Hypothalamus (tissue), 51 donors: ENCODE measurements at places on chromosomes 1 and 21.
A peak's percentile ranks its signal among the peaks of the same experiment; 100 is the strongest.

DNA sequence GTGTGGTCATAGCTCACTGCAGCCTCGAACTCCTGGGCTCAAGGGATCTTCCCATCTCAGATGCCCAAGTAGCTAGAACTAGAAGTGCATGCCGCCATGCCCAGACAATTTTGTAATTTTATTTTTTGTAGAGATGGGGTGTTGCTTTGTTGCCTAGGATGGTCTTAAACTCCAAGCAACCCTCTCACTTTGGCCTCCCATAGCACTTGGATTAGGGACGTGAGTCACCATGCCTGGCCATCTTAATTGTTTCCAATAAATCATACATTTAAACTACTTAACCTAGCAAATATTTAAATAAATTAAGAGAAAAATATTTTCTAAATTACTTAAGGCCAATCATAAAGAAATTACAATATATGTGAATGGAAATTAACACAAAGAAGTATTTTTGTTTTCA is 35.1 kb upstream of the ADGRL4 start:
- no peak for DNase-seq

GRCh38 chr1:159960721-159961381 is 6.8 kb upstream of the SLAMF9 start:
- no peak for DNase-seq

DNA sequence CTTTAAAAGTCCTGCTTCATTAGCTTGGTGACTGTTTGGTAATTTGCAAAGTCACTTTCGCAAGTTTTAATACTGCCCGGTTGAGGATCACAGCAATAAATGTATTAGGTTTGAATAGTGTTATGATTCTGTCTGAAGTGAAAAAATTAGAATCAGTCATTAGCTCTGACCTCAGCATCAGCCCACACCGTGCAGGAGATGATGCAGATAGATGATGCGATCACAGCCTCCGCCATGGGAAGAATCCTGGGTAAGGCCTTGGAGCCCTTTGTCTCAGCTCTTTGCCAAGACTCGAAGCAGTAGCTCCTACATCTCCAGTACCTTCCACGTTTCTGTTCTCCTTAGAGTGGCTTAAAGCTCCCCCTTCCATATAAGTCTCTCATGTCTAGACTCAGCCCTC is 366.7 kb downstream of the CAMTA1 start:
- no peak for DNase-seq

- DNase-seq: no peak
These were observed 10.2 kb downstream of the SMPDL3B start for GRCh38 chr1:27945020-27945419.

DNA sequence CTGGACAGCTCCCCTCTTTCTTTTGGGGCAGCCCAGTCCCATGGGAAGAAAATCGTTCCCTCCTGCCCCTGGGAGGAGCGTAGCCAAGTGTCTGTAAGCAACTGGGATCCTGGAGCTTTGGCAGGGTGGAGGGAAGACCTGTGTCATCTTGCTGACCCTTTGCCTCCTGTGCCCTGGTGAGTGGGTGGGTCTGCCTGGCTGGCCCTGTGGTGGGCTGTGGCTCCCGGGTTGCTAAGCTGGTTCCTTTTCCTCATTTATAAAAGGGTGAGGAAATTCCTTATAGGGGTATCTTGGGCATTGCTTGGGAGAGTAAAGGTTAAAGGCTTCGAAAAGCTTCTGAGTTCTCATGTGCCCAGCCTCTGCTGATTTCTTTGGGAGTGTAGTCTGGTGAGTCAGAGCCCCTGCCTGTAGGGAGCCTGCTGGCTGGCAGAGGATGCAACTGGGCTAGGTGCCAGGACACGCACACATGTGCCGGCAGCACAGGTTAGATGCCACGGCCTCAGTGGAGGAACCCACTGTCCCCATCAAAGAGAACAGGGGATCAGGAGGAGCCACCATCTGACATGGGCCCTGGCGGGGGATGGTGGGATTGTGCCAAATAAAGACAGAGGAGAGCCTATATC is 85.2 kb downstream of the ARHGEF10L start:
- DNase-seq: no peak

DNA sequence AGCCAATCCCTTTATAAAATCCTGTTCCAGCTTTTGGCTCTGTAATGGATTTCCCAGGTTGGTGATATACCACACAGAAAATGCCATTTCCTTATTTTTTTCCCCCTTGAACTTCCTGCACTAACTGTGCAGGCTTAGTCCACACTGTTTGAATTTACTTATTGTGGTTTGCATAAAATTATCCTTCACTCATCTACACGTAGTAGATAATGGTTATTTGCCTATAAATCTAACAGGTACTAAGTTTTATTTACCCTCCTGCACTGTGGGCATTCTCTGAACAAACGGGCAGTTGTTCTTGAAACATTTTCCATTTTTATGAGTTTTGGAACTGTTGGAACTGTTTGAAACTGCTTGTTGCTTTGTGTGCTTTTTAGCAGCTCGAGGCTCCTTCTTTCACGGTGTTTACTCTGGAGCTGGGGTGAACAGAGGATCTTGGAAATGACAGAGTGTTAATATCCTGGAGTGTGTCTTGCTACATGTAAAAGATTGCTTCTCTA is 23.0 kb upstream of the KIFAP3 start:
- DNase-seq: no peak

- no peak for DNase-seq
These were observed 20.1 kb downstream of the KIAA0040 start for GRCh38 chr1:175172503-175172902.

GRCh38 chr1:164265232-164265631 is 293.8 kb upstream of the PBX1 start:
- DNase-seq: no peak

DNA sequence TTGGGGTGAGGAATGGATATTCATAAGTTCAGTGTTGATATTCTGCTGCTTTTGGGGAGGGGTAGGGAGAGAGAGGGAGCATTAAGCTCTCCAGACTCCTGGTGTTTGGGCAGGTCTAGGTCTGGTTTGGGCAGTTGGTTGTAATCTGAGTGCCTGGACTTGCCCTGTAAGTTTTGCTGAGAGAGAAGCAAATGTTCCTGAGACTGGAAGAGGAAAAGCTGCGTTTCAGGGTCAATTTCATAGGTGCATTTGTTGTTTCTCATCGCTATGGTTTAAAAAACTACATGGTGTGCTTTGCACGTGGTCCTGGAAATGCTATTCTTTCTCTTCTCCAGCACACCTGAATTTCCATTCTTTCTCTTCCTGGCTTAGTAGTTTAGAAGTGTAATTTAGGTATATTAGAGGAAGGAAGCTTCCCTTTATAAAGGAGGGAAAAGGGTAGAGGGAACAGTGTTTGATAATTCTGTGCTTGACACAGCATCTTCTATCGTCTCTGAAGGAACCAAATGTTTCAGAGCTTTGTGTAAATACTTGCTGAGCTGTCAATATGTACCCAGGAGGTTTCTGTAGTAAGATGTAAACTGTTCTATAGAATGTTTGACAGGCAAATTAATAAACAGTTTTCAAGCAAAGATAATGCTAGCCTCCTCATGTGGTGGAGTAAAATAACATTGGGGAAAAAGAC is 6.3 kb downstream of the ARID1A start:
- DNase-seq: no peak

DNA sequence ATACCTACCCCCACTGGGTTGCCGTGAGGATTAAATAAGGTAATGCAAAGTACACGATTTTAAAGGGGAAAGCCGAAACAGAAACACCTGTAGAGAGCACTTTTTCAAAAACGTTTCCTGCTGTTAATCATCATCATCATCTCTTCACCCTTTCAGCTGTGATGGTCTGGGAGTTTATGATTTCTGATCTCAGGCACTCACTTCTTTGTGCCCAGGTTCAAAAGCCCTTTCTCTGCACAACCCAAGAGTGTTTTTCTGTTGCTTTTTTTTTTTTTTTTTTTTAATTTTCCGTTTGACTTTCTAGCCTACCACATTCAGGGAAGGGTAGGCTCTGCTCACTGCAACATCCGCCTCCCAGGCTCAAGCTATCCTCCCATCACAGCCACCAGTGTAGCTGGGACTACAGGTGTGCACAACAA is 936 bp upstream of the UBXN11 start:
- no peak for DNase-seq

DNA sequence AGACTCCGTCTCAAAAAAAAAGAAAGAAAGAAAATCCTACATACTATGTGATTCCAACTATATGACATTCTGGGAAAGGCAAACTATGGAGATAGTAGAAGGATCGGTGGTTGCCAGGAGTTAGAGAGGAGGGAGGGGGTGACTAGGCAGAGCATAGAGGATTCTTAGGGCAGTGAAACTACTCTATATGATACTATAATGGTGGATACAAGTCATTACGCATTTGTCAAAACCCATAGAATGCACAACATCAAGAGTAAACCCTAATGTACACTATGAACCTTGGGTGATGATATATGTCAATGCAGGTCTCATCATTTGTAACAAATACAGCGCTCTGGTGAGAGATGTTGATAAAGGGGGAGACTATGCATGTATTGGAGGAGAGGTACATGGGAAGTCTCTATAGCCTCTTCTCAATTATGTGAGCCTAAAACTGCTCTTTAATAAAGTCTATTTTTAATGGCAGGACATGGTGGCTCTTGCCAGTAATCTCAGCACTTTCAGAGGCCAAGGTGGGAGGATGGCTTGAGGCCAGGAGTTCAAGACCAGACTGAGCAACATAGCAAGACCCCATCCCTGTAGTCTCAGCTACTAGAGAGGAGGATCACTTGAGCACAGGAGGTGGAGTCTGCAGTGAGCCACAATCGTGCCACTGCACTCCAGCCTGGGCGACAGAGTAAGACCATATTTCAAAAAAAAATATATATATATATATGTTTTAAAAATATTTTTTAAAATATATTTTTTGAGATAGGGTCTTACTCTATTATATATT is 17.0 kb downstream of the SLC2A5 start:
- no peak for DNase-seq

DNA sequence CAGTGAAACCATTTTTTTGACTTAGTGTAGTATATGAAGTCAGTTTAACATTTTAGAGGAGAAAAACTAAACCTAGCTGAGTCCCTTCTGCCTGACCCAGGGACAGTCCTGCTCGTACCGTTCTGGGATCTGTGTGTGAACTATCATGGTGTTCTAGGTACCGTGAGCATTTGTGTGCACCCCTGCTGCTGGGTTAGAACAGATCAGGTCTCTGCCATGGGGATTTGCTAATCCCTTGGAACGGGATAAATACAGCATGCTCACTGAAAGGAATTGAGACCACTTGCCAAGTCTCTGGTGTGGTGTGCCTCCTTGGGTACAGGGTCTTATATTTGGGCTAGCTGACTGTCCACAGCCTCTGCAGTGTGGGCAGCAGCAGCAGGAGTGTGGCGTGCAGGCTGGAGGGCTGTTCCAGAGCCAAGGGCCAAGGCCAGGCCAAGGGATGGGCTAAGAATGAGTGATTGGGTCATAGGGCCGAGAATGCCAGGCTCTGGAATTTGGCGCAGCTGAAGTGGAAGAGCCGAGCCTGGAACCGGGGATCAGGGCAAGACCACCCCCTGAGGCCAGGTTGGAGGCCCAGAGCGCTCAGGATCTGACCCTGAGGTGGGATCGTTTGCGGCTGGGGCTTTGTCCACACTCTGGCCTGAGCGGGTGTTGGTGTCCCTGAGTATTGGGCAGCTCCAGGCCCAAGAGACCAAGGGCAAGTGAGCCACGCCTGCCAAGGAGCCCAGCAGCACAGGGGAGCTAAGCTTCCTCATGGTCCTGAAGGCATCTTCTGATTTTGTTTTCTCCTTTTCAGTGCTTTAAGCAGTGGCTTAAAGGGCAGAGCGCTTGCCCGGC is 66.3 kb downstream of the VPS26C start:
- no peak for DNase-seq

GRCh38 chr1:6485168-6486101 is 6.0 kb downstream of the PLEKHG5 start:
- DNase-seq: no peak

DNA sequence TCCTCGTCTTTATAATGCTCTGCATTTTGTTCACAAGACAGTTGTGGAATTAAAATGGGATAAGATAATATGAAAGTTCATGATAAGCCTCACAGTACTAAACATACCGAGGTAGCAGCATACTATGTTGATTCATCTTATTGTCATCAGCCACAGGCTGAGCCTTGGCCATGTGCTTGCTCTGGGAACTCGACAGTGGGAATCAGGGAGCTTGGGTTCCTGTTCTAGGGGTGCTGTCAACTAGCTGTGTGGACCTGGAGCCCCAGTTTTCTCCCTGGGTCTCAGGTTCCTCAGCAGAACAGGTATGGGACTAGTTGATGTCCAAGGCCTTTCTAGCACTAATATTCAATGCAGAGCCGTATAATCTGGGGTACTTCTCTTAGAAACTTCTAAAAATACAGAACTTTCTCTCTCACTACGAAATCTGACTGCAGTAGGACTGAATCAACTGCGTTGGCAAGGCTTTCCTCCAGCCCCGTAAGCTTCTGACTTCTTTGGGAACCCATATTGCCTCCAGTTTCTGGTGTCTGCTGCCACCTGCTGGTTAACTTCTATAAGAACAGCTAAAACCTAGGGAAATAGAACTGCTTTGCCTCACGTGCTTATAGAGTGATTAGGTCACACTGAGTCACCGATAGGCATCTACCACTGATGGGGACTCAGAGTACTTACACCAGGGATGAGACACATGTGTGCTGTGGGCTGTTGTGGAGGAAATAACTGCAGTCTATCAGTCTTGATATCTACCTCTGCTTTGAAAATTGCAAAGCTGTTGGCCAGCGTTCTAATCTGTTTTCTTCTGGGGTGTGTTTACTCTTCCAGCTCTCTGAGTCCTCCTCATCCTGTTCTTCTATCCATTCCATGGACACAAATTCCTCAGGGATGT is 110.9 kb downstream of the RGL1 start:
- peak; percentile 72 for DNase-seq

GRCh38 chr1:50108497-50109059 is at the start of gene ELAVL4:
TSS of gene ELAVL4 (plus strand) at chr1:50108920. CDS start at chr1:50109190, 270 bp downstream.
- DNase-seq: no peak

DNA sequence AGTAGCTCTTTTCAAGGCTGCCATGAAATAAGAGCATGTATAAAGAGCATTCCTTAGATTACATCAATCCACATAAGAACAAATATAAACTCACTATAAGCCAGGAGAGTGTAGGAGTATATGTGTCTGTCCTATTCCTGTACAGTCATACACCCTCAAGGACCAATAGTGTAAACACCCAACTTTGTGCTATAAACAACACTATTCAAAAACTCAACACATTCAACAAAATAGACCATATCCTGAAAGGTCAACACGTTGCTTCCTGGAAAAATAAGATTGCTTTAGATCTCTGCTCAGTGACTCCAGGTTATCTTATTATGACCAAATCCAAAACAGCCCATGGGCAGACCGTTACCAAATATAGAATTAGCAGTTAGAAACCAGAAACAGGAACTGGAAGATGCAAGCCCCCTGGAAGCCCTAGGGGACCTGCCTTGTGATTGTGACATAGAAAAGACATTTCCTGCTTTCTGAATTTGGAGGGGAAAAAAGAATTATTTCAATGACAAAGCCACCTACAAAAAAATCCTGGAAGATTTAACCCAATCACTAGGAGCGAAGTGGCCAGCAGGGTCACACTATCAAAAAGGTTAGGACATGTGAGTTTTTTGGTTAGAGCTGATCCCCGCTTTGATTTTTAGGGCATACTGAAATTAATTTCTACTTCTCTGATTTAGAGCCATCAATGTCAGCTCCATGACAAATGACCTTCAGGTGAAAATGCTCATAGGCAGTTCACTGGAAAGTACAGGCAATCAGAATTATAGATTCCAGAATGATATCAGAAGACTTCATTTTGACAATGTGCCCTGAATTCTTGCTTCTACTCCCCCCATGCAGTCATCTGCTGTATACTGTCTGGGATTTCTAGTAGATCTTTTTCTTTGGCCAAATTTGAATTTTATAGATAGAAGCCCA is 59.9 kb downstream of the LRRC8C start:
- DNase-seq: no peak
